Gastroesophageal sphincter (tissue), 4 donors: ENCODE measurements at places on chromosomes 6 and 20. TPM values are rescaled to one million over a fixed set of nuclear protein-coding genes. Genes with fewer than 3 reads are reported as not detected.

The PGC gene
- not detected for total RNA-seq

The NMBR gene
- not detected for total RNA-seq

The SLC22A1 gene
- total RNA-seq: not detected

The GUCA1A gene
- not detected for total RNA-seq

The PACSIN1 gene
- total RNA-seq: 1.2 TPM

The F13A1 gene
- 28.8 TPM for total RNA-seq
